Nucleus accumbens (tissue), 56 donors: ENCODE measurements at places on chromosomes 6 and 20.

GRCh38 chr6:137848672-137849071, 18.4 kb upstream of the TNFAIP3 start:
- DNase-seq: no peak

DNA sequence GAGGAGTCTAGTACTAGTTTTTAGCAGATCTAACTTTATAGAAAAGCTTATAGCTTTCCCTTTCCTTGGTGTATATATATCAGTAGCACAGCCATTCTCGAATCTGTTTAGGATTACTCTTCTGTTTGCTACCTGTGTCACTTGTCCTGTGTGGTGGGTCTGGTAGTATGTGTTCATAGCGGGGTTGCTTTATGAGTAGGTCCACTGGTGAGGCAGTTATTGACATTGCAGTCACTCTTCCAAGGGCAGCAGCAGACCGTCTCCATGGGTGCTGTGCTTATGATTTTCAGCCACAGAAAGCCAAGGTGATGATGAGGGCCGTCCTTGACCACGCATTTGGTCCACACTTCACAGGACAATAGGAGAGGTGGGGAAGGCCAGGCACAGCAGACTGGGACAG, 171.5 kb downstream of the CDKAL1 start:
- no peak for DNase-seq

DNA sequence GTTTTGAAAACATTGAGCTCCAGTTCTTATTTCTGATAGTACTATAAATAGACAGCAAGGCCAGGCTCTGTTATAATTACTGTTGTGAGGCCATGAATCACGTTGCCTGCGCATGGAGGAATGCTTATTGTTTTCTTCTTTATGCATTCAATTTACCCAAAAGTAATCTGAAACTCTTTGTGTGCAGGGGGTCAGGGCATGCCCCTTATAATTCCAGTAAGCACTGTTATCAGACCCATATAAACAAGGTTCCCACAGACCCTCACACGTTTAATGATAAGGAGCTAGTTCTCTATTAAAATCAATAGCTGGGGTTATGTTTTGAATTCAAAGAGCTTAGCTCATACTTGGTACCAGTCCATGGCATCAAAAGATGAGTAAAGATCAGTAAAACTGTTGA, 174.8 kb upstream of the ARG1 start:
- DNase-seq: no peak

- no peak for DNase-seq
These were observed 6.5 kb downstream of the PPP1R18 start for GRCh38 chr6:30679765-30680535.

GRCh38 chr6:134398453-134398852, 80.5 kb upstream of the SGK1 start:
- DNase-seq: no peak

- no peak for DNase-seq
These were observed 47.7 kb upstream of the DACT2 start for GRCh38 chr6:168367285-168367751.

GRCh38 chr20:43984587-43984986, 69.9 kb downstream of the TOX2 start:
- no peak for DNase-seq

DNA sequence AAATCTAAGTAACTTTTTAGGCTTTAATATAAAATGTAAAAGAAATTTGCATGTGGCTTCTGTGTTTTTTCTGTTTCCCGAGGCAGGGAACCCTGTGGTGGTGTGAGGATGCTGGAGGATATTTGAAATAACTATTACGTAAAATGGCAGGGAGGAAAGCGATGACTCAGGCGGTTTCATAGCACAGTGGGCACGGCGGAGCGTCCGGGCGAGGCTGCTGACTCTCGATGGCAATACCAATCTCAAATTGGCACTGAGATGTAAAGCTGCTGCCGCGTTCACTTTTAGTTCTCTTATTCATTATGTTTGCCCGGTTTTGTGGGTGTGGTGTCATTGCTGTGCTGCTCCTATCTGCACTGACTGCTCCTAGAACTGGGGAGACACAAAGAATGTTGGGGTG, 254.3 kb downstream of the THBS2 start:
- DNase-seq: no peak

GRCh38 chr6:41937861-41938574, 3.6 kb downstream of the CCND3 start:
- DNase-seq: no peak

GRCh38 chr6:158596861-158597260, 37.0 kb downstream of the TMEM181 start:
- DNase-seq: no peak

GRCh38 chr6:110761371-110761770, 53.9 kb downstream of the CDK19 start:
- DNase-seq: no peak

- DNase-seq: no peak
These were observed 89.4 kb upstream of the OPRM1 start for GRCh38 chr6:153949616-153950015.

DNA sequence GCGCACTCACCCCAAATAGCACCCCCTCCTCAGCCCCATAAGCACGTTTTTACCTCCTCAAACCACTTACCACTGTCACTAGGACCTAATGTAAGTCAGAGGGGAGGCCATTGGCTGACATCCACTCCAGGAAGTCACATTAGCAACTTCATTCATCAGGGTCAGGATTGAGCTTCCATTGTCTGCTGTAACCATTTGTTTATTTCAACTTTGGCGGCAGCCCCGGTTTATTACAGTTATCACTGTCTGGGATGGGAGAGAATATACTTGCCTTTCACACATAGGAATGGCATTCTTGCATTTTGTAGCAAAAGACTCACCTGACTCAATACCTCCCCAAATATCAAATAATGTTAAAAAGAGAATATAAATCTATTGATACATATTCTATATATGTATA, 38.3 kb downstream of the MAFB start:
- no peak for DNase-seq

DNA sequence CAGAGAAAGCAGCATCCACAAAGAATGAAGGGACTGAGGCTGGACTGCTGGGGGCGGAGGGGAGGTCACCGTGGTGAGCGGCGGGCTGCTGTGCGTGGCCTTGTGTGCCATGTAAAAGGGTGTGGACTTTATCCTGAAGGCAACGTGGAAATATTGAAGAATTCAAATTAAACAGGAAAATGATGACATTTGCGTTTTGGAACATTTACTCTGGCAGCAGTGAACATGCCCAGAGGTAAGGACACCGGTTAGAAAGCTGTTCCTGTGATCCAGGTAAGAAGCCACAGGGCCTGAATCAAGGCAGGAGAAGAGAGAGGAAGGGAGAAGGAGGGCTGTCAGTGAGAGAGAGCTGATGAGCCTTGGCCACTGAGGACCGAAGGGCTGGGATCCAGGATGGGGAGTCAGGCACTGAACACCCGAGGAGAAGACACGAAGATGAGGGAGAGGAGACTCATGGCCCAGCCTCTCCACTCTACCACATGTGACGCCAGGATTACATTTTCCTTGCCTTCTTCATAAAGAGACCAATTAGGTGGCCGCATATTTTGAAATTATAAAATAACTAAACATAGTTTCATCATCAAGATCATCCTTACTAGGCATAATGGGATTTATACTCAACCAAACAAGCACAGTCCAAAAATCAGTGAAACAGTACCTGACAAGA, 58.4 kb downstream of the TRAM2 start:
- no peak for DNase-seq

- DNase-seq: no peak
These were observed 545.9 kb upstream of the FLRT3 start for GRCh38 chr20:14883324-14883723.

- DNase-seq: no peak
These were observed 84.7 kb downstream of the CD164 start for GRCh38 chr6:109297406-109298110.

- DNase-seq: no peak
These were observed 59.0 kb downstream of the ANKRD60 start for GRCh38 chr20:58169450-58169849.
